Foreskin melanocyte (primary cell): ENCODE measurements at places on chromosomes 13 and 19.

- DNase-seq, result peak; percentile 45
Measured at GRCh38 chr13:44437356-44438233, 64.0 kb downstream of the SERP2 start.

DNA sequence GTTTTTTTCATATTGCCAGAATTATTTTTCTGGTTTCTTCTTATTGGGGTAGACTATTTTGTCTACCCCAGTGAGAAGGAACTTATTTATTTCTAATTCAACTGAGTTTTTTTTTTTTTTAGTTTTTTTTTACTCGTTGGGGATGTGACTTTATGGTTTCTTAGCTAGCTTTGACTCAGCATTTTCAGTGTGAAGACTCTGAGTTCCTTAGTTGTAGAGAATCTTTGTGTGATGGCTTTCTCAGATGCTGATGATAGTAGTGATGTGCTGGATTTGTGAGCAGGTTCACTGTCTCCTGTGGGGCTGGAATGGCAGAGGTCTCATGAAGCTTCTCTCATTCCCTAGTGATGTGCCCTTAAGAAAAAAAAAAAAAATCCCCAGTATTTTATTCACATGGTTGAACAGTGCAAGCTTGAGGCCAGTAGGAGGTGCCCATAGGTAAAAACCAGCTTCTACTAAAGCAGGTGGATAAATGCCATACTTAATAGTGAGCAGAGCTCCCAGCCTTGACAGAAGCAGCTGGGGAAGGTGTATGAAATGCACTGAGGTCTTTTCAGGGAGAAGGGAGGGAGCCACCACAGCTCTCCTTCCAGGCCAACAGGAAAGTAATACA lies 106.2 kb upstream of the KLF5 start:
- DNase-seq, result no peak

GRCh38 chr13:32224916-32225315 lies 90.2 kb downstream of the ZAR1L start:
- DNase-seq, result no peak

DNA sequence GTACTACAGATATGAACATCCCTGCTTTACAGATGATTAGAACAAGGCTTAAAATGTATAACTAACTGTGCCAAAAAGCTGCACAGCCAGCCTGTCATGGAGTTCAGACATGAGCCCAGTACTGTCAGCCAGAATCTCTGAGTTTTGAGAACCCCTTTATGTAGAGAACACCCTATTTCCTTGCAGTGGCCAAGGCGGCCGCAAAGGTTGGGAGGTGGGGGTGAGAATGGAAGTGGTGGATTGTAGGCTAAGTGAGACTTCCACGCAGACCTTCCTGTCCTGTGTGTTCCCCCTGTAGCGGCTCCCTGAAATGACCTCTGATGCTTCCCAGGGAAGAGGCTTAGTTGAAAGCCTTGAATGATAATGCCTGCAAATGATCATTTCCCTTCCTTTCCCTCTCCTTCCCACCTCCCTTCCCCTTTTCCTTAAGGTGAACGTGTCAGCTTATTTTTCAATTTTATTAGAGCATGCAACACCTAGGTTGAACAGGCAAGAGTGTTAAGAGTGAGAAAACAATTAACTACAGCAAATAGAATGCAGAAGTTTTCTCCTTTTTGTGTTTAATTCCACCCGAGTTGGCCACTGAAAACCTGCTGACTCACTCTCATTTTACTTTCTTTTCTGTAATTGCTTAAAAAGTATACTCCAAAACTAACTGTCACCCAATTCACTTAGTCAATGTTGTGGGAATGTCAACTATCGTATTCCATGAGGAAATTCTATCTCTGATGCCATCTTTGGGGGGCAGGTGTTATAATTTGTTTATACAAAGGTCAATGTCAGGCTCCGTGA lies 167.0 kb upstream of the EDNRB start:
- DNase-seq, result no peak

GRCh38 chr13:107642831-107643230 lies 572.5 kb downstream of the LIG4 start:
- no peak for DNase-seq

DNA sequence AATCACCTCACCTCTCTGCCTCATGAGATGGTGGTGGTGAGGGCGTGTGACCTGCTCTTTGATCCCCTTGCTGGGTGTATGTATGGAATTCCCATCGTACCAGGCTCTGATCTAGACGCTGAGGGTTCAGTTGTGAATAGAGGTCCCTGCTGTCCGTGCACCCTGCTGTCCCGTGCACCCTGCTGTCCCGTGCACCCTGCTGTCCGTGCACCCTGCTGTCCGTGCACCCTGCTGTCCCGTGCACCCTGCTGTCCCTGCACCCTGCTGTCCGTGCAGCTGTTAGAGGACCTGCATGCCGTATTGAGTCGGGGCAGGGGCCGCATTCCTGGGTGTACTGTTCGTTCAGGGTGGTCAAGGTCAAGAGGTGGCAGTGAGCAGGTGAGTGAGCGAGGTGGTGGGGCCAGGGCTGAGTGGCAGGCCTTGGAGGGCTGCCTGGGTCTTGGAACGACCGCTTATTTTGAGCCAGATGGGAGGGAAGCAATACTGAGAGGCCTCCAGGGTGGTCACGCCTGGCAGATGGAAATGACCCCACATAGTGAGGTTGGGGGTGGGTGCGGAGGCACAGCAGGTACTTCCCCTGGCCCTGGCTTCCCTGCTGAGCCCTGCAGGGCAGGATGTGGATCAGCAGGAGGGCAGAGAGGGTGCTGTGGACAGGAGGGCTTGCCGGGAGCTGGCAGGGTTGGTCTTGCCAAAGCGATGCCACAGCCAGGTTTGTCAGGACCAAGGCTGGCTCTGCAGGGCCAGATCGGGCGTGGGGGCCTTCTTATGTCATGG lies 4.6 kb upstream of the EPN1 start:
- DNase-seq, result no peak

DNA sequence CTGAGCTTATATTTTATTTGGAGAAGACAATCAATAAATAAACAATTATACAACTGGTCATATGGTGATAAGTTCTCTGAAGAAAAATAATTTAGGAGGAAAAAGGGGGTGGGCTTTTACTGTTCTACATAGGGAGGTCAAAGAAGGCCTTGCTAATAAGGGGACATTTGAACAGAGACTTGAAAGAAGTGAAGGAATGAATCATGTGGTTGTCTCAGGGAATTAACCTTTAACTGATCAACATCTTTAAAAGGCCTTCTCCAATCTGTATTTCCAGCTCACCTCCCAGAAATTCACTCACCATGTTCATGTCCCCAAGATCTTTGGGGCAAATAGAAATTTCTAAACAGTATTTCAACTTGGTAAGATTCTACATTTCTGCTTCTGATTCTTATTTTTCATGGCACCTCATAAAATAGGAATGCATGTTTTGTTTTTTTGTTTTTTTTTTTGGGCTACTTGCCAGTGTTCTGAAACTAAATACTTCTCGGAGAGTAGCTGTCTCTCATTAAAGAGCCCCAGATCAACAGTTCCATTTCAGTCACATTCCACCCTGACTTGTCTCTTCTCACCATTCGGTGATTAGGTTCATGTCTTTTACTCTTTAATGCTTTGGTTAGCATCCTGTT lies 19.2 kb upstream of the LPAR6 start:
- DNase-seq, result no peak

- no peak for DNase-seq
Measured at GRCh38 chr13:73673931-73674330, 460.3 kb downstream of the KLF12 start.

GRCh38 chr13:86051134-86052103 lies 252.2 kb upstream of the SLITRK6 start:
- no peak for DNase-seq

GRCh38 chr13:71663431-71663830 lies 203.6 kb downstream of the DACH1 start:
- no peak for DNase-seq

DNA sequence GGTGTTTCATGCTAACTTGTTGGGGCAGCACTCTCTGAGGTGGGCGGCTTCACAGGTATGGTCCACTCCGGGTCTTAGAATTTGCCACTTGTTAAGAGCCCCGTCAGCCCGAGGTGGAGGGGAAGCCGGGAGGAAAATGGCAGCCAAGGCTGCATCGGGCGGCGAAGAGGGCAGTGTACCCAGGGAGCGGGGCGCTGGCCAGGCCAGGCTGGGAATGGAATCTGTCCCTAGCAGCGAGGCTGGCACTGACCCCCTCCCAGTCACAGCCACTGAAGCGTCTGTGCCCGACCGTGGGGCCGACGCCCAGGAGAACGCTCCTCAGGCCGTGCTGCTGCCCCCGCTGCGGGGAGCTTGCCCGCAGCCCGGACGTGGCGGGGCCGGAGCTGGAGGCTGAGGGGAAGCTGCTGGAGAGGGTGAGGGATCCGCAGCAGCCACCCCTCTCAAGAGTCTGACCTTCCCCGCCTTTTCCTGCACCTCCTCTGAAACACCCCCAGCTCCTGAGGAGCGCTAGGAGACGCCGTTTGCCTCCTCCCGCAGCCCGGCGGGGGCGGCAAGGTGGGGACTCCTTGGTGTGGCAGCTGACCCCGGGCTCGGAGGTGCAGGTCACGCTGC lies 313.8 kb upstream of the SPRY2 start:
- DNase-seq, result no peak

GRCh38 chr19:37979547-37980082 lies 72.6 kb downstream of the SIPA1L3 start:
- no peak for DNase-seq

DNA sequence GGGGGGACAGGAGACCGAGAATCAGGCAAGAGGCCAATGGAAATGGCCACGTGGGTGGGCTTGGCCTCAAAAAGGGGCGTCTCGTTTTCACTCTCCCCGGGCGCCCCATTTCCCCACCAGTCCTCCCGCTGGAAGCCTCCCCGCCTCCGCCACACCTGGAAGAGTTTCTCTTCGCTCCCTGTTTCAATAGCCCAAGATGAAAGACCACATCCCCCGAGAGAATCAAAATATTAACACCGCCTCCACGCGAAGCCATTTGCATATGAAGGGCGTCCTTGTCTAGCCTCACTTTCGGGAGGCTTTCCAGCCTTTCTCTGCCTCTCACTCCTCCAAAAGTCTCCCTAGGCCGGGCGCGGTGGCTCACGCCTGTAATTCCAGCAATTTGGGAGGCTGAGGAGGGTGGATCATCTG lies 691 bp upstream of the OLFM2 start:
- no peak for DNase-seq

DNA sequence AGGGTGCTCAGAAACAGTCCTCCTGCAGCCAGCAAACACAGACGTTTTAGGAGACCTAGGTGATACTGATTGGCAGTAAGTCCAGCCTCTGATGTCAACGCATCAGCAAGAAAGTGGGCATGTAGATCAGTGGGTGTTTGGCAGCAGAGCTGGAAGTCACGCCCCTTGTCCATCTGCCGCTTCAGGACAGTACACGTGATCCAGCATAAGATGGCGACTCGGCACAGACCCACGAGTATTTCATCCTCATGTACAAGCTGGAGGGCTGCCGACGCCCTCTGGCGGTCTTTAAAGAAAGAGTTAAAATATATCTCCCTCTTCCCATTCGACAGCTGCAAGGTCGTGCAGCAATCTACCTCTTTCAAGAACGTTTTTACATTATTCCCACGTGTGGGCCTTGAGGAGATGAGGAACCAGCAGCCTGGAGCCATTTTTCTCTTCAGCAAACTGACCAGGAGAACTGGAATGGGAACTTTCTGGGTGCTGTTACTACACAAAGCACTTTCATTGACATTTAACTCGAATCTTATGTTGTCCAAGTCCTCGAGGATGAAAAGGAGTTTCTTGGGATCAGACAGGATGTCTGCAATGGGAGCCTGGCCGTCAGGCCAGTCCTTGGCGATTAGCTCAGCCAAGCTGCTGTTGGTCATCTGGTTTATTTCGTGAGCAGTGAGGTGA lies 22.3 kb downstream of the NLRP11 start:
- peak; percentile 14 for DNase-seq

DNA sequence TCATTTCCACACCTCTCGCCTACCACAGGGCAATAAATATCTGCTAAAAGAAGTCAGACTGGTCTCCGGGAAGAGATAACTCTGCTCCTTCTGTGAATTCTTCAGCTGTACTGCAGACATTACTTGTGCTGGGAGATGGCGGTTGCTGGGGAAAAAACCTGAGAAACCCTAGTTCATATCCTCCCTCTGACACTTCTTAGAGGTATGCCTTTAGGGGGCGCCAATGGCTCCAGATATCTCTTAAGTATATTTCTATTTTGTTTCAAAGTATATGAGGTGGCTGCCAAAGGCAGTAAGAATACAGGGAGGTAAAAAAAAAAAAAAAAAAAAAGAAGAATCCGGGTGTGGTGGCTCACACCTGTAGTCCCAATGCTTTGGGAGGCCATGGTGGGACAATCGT lies 175.2 kb downstream of the PAN3 start:
- no peak for DNase-seq

DNA sequence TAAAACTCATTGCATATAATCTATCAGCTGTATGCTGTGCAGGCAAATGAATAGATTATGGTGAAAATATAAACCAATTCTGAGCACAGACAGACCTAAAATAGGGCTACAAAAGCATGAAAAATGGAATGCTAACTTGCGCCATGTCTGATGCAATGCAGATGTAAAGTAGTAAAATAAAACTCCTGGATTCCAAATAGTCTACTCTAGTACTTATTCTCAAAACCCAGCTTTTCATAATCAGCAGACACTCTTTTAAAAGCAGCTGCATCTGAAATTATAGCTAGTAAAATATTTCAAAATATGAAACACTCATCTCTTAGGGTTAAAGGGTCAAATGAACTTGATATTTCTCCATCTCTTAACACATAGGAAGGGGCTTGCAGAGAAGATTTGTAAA lies 4.7 kb upstream of the POMP start:
- DNase-seq, result no peak
